ENCODE measurements at places on chromosomes 1 and 21.

- no peak for DNase-seq
Measured at GRCh38 chr1:91778964-91779363, 107.0 kb downstream of the TGFBR3 start.

DNA sequence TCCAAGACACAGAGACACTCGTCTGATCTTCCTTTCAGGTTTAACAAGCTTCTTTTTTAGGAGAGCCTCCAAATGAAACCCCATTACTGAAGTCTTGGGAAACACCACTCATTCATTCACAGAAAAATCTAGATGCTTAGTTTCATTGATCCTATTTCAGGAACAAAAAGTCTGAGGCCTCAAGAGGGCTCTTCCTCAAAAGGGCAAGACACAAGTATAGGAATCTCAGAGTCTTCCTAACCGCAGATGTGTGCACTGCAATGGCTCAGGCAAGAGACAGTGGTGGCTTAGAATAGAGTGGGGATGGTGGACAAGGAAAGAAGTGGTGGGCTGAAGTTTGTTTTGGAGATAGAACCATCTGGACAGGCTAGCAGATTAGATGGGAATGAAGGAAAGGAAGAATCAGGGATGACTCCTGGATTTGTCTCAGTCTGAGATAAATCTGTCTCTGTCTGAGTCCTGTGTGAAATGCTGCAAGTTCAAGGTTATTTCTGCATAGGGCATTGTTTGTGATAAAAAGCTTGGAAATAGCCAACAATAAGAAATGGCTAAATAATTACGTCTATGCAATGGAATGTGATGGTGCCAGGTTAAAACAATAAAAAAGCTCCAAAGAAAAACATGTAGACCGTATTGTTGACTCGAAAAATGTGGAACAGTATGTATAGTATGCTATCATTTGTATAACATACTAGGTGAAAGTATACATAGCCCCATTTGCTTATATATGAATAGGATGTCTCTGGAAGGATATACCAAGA lies 8.9 kb upstream of the CTSE start:
- DNase-seq, result no peak

GRCh38 chr1:48217856-48218255 lies 4.7 kb upstream of the SLC5A9 start:
- DNase-seq, result no peak

DNA sequence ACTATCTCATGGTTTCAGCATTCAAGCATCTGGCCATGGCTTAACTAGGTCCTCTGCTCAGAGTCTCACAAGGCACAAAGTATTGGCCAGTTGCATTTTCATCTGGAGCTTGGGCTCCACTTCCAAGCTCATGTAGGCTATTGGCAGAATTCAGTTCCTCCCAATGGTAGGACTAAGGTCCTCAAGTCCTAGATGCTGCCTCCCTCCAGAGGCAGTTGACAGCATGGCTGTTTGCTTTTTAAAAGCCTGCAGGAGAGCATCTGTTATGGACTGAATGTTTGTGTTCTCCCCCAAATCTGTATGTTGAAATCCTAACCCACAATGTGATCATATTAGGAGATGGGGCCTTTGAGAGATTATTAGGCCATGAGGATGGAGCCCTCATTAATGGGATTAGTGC lies 38.0 kb upstream of the HLX start:
- no peak for DNase-seq

DNA sequence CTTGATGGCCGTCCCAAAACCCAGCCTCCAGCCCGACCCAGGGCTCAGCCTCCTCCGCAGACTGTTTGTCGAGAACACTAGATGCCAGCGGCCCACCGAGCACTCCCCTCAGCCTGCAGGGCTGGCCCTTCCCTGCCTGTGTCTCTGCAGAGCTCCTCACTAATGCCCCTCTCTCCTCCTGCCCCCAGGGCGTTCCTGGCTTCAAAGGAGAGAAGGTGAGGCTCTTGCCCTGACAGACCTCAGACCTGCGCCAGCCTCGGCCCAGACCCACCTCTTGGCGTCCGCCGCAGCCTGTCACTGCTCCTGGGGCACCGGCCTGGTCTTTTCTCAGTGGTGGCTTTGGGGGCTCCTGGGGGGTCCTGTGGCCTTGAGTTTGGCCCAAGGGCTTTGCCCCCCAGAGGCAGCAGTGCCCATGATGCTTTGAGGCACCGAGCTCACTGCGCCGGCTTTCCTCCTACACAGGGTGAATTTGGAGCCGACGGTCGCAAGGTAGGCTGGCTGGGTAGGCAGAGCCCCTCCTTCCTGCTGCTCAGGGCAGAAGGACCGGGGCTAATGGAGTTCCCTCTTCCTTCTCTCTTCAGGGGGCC lies 18.4 kb downstream of the COL6A2 start:
- DNase-seq, result no peak

DNA sequence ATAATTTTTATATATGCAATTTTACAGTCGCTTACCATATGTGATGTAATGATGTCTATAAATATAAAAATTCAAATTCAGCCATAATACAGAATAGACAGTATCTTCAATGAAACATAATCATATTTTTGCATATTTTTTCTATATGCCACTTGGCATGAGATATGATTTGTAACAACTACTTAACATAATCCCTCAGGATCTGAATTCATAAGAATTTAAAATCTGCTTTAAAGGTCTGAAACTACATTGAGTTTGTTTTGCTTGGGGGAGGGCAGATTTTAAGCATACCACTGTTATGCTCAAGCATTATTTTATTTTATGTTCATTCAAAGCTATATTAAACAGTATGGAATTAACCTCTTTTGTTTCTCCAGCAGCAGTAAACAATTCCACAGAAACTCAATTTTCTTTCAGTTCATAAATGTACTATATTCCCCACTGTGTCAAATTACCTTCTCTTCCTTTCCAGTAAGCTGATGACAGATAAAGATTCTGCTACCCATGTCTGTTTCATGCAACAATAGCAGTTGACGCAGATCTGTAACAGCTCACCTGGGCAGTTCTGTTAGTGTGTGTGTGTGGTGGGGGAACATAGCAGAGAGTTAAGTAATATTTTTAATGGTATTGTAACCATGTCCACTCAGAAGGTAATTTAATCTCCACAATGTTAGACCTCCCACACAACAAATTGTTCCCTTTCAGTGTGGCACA lies 224.8 kb downstream of the NTNG1 start:
- no peak for DNase-seq

DNA sequence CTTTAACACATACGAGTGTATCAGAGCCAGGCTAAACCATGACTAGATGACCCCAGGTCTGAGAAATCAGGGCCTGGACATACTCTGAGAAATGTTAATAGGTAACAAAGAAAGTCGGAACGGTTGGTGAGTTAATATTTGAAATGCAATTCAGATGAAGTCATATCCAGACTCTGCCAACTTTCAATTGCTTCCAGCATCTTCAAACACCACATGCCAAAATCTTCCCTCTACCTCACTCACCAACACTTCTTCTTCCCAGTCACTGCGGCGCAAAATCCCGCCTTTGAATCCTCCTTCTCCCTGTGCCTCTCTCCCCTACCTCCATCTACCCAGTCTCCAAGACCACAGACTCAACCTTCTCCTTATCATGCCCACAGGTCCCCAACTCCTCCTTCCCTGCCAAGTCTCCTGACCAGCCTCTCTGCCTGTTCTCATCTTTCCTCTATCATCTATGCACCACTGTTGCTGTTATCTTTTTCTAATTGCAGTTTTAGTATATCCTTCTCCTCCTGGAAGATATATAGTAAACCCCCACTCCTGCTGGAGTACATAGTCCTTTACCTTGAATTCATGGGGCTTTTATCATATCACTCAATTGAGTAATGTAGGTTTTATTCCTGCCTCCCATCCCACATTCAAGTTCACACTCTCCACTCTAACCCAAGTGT lies 41.3 kb downstream of the ZBTB18 start:
- DNase-seq, result no peak

DNA sequence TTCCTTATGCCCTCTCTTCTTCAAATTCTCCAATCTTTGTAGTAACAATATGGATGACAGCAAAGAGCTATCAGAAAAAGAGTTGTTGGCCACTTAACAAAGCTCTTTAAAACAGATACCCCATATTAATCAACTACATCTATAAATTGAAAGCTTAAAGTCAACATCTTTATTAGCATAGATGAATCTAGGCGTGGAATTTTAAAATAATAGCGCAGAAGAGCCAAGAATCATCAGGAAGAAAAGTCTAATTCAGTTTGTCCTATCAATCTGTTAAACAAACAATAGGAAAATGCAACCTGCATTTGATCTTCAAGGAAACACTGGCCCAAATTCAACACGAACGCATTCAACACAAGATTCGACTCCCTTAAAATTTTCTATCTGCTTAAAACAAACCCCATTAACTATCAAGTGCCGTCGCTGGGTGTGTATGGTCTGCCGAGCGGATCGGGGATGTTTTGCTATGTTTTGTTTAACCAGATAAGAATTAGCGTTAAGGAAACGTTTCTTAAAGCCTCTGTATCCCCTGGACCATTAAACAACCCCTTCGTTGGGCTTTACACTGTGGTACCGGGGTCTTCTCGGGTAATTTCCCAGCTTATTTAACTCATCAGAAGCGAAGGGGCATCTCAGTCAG lies 1.0 kb downstream of the LYST start:
- DNase-seq, result no peak

Measured in activated CD4-positive, alpha-beta T cell treated with anti-CD3 and anti-CD28 coated beads, Interleukin-2, amount 50 U/mL, for 1 hour (primary cell).